Activated naive CD8-positive, alpha-beta T cell treated with anti-CD3 and anti-CD28 coated beads for 36 hours (primary cell): ENCODE measurements at places on chromosomes 6 and 20. TPM values are rescaled to one million over a fixed set of nuclear protein-coding genes. Genes with fewer than 3 reads are reported as not detected.

The RIN2 gene
- not detected for total RNA-seq

- DNase-seq = no peak
- H3K4me1 ChIP-seq = peaks cover 37% of the 10 kb centered on the region
- no peak overlapping the region for H3K27ac ChIP-seq
- no peaks in the 10 kb centered on the region for H3K27me3 ChIP-seq
Measured at GRCh38 chr6:133978896-133979240, 25.8 kb downstream of the TBPL1 start.

DNA sequence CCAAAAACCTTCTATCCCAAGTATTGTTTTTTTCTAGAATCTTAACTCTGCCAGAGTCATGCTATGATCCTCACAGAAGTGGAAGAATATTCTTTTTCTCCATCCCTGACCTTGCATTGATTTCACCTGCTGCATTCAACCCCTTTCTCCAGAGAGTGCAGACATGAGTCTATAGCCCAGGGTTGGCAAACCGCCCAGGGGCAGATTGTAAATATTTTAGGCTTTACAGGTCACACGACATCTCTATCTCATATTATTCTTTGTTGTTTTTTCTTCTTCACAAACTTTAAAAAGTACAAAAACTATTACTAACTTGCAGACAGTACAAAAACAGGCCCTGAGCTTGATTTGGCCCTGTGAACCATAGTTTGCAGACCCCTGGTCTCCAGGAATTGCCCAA lies 112.1 kb upstream of the ASF1A start:
- no peak for DNase-seq
- no peaks in the 10 kb centered on the region for H3K36me3 ChIP-seq
- no peaks in the 10 kb centered on the region for H3K27me3 ChIP-seq
- no peak overlapping the region for H3K4me3 ChIP-seq

- DNase-seq = no peak
- H3K27me3 ChIP-seq = no peaks in the 10 kb centered on the region
- H3K4me3 ChIP-seq = no peak overlapping the region
- H3K27ac ChIP-seq = peak overlapping the region; percentile 35
Measured at GRCh38 chr20:37295001-37295400, 5.5 kb downstream of the MANBAL start.

The DPPA5 gene
- not detected for total RNA-seq

GRCh38 chr20:17662333-17663039 lies 19.6 kb downstream of the RRBP1 start:
- peaks cover 51% of the 10 kb centered on the region for H3K4me1 ChIP-seq
- H3K27me3 ChIP-seq = no peaks in the 10 kb centered on the region
- peaks cover 29% of the 10 kb centered on the region for H3K36me3 ChIP-seq
- peak overlapping the region; percentile 24 for H3K4me3 ChIP-seq
- DNase-seq = peak; percentile 37
- peak overlapping the region; percentile 45 for H3K27ac ChIP-seq

- H3K27ac ChIP-seq = no peak overlapping the region
- peaks cover 4% of the 10 kb centered on the region for H3K27me3 ChIP-seq
- no peaks in the 10 kb centered on the region for H3K36me3 ChIP-seq
- no peaks in the 10 kb centered on the region for H3K4me1 ChIP-seq
Measured at GRCh38 chr6:113980937-113981554, 10.1 kb upstream of the HDAC2 start.

DNA sequence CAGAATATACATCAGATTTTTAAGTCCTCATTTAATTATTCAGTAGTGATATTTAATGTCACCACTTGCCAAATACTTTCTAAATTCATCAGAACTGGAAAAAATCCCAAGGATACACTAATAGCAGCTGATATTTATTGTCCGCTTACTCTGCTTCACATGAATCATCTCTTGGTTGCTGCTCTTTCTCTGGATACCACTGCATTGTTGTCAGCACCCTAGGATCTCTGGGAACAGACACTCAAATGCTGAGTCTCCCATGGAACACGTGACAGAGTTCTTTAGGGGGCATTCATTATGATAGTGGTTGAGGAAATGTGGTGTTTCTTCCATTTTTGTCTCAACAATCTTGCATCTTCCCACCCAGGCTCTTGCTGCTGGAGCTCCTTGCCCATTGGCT lies 318.0 kb downstream of the RFPL4B start:
- DNase-seq = no peak
- H3K27me3 ChIP-seq = no peaks in the 10 kb centered on the region
- no peak overlapping the region for H3K4me3 ChIP-seq
